ENCODE measurements at places on chromosomes 4 and X.

DNA sequence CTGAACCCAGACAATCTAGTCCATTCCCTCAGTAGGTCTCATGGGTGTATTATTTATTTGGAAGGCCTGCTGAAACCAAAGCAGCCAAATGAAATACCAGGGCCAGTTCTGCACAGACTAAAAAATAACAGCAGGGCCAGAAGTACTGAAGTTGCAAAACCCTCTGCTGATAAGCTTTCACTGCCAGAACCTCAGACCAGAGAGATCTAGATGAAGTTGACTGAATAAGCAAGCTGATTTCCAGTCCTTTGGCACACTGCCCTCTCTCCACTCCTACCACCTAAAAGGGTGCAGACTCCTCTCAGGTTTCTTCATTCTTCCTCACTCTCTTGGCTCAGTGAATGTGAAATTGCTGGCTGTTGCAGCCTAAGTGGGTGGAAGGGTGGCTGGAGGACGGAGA, 276.7 kb upstream of the KLF3 start:
- DNase-seq, result peak; percentile 38

DNA sequence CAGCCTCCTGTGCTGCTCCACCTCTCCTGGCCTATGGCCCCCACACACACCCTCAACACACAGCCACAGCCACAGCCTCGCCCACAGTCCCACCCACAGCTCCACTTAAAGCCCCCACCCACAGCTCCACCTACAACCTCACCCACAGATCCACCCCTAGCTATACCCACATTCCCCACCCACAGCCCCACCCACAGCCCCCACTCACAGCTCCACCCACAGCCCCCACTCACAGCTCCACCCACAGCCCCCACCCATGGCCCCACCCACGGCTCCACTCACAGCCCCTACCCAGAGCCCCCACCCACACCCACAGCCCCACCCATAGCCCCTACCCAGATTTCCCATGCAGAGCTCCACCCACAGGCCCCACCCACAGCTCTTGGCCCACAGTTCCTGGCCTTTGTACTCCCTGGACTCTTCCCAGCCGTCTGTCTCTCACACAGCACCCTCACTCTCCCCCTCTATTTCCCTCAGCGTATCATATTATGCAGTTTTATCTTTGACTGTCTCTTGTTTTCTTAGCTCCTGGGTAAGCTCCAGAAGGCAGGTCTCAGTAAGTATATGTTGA, 322.5 kb downstream of the EVC2 start:
- no peak for DNase-seq

DNA sequence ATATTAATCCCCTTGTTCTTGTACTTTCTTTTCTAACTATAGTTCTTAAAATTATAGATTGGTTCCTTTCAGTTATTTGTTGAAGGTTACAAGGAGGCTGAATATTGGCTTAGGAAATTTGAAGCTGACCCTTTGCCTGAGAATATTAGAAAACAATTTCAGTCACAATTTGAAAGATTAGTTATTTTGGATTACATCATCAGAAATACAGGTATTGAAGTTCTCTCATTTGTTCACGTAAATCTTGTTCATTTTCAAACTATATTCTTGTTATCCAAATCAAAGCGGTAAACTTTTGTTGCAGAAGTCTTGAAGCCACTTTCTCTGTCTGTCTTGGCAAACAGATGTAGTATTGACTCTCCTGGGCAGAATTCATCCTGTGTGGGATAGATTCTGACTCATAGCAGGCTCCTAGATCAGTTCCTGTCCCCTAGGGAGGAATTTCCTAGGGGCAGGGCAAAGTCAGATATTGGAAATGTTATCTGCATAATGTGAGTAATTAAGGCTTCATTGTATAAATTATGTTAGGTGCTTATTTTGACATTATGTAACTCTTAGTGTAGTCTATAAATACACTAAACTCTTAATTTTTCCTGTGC, 25.2 kb downstream of the PI4K2B start:
- DNase-seq, result peak; percentile 57

DNA sequence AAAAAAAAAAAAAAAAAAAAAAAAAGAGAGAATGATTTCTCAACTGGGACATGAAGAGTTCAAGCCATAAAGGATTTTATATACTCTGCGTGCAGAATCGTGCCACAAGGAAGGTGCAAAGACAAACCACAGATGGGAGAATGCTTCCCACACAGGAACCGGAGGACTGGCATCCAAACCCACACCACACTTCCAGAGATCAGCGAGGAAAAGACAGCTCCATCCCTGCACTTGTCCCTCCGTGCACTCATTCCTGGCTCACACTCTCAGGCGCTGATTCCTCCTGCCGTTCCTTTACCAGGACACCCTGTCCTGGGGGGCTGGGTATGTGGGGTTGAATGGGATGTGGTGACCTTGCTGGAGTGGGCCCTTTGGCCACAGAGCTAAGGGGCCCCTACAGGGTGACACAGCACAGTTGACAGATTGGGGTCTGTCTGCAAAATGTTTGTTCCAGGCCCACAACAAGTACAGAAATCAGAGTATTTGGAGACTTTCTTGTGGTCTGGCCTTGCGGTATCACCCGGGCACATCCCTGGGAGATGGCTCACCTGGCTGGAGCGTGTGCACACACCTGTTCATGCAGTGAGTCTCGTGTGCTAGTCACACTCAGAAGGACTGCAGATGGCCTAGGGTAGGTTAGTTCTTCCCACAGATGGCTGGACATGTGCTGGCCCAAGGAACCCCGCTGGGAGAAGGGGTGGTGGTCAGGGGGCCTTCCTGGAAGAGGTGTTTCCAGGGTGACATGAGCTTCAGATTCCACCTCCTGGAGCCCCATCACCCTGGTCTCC, 55.4 kb upstream of the GPR78 start:
- no peak for DNase-seq

- peak; percentile 88 for DNase-seq
These were observed 6.8 kb downstream of the ANXA5 start for GRCh38 chr4:121690001-121690400.

GRCh38 chr4:145061318-145061920, 36.6 kb downstream of the ANAPC10 start:
- DNase-seq, result peak; percentile 65

DNA sequence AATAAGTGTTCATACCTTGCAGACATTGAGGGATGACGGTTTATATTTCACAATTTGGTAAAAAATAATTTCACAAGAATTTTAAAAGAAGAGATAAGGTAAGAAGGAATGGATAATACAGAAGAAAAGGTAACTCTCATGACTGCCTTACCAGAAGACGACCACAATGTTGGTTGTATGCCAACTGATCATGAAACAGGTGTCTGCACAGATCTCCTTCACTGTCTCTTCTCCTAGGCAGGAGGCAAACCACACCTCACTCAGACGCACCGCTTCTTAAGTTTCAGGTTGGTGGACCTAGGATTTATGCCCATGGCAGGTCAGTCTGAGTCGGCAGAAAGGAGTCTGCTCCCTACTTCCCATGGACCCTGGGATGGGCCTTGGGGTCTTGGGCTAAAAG, 177.2 kb downstream of the VSIG4 start:
- no peak for DNase-seq

- DNase-seq, result no peak
These were observed 135.1 kb downstream of the CHIC2 start for GRCh38 chr4:53929311-53929710.

- peak; percentile 6 for DNase-seq
These were observed 206.7 kb downstream of the RASL11B start for GRCh38 chr4:53068755-53069330.

GRCh38 chrX:44344687-44345086, 1.2 kb upstream of the EFHC2 start:
- no peak for DNase-seq

DNA sequence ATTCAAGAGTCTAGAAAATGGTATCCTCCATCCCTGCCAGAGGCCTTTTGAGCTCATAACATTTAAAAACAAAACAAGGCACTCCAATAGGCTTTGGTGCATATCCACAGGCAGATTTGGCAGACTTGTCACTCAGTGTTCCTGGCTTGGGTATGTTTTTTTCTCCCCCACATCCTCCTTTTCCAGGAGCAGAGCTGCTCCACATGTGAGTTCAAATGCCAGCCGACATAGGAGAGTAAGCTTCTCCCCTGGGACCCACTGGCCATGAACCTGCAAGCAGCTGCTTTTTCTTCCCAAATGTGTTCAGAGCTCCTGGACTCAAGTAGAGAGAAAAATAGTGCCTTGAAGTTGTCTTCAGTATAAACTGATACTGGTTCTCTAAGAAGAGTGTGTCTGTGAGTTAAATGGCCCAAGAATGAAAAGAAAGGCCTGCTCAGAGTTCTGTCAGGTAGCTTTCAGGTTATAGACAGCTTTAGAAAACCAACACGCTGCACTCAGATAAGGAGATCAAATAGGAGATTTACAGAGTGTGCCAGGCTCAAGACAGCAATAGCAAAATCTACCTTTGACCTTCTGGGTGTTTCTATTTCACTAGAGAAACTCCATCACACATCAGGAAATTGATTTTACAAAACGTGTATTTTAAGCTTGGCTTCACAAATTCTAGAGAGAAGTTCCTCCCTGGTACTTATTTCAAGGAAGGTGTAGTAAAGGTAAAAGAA, 162.5 kb upstream of the GALNT7 start:
- DNase-seq, result no peak

- no peak for DNase-seq
These were observed 1282.0 kb downstream of the PCDH7 start for GRCh38 chr4:32002037-32002747.

DNA sequence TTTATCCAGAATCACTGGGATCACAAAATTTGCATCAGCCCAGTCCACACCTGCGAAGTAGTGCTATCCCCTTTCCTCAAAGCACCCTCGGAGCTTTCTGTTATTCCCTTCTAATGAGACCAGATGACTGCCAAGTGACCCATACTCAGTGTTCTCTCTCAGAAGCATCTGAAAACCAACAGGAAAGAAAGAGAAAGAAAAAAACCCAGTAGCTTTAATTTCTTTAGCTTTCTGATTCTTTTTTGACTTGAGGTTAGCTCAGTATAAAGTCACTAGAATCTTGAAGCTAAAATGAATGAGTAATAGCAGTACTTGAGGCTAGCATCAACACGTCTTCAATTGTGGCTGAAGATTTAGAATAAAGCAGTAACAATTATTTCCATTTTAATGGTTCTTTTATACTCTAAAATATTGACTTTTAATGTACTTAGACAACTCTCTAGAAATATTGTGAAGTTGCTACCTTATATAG, 124.4 kb downstream of the ANK2 start:
- no peak for DNase-seq

Measured in kidney tubule cell (primary cell).